RCC 7860 (cell line): ENCODE measurements at places on chromosomes 7 and 10.

DNA sequence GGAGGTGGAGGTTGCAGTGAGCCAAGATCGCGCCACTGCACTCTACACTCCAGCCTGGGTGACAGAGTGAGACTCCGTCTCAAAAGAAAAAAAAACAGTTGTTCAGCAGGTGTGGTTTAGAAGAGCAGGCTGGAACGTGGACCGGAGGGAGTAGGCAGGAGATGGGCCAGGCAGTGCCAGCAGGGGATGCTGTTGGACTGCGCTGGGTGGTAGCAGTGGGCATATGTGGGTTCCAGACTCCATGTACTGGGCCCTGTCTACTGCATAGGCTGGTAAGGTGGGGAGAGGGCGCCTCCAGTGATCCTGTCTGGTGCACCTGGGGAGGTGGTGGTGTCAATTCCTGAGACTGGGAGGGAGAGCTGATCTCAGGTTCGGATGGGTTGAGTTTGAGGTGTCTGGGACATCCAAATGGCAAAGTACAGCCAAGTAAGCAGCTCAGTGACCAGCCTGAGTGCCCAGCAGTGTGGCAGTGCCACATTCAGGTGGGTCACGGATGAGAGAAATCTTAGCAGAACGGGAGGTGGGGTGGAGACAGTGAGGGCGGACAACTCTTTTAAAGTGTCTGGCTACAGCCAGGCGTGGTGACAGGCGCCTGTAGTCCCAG is 25.9 kb downstream of the SFXN4 start:
- no peak for DNase-seq

- DNase-seq = no peak
Observed at GRCh38 chr10:85188770-85189484, 860.5 kb downstream of the CCSER2 start.

- DNase-seq = no peak
Observed at GRCh38 chr7:31651234-31652062, 35.6 kb upstream of the PPP1R17 start.

GRCh38 chr10:51313251-51313650 is 239.0 kb downstream of the PRKG1 start:
- no peak for DNase-seq

DNA sequence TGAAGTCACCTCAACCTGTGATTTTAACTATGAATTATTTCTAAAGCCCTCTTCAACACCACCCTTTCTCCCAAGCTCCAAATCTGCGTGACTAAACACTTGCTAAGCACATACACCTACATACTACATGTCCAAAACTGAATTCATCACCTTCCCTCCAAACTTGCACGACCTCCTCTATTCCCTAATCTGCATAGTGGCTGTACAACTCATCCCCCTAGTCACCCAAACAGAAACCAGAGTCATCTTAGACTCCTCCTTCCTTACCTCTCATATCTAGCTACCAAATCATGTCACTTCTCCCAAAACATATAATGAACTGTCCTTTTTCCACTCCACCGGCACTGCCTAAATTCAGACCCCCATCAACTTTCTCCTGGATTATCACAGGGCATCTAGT is 16.2 kb downstream of the ARHGAP21 start:
- no peak for DNase-seq

DNA sequence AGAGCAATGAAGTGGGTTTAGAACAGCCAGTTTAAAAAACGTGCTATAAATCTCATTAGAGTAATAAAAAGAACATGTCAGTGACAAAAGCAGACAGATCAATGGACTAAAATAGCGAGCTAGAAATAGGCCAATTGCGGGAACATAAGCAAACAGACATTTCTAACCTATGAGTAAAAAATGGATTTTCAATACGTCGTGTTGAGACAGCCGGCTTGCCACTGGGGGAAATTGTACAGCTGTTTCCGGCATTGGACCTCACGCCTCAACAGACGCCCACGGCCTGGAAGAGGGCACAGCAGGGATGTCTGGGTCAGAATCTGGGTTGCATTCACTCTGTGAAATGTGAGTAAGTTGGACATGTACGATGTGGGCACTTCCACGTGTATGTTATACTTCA is 92.9 kb downstream of the SVOPL start:
- DNase-seq = no peak

- no peak for DNase-seq
Observed at GRCh38 chr7:132388688-132389087, 187.6 kb downstream of the PLXNA4 start.
